ENCODE measurements at places on chromosomes 5 and 9.
A peak's percentile ranks its signal among the peaks of the same experiment; 100 is the strongest.

GRCh38 chr5:141598391-141599345, 20.1 kb downstream of the DIAPH1 start:
- DNase-seq: no peak

- no peak for DNase-seq
Observed at GRCh38 chr5:44257653-44258365, 131.4 kb downstream of the FGF10 start.

DNA sequence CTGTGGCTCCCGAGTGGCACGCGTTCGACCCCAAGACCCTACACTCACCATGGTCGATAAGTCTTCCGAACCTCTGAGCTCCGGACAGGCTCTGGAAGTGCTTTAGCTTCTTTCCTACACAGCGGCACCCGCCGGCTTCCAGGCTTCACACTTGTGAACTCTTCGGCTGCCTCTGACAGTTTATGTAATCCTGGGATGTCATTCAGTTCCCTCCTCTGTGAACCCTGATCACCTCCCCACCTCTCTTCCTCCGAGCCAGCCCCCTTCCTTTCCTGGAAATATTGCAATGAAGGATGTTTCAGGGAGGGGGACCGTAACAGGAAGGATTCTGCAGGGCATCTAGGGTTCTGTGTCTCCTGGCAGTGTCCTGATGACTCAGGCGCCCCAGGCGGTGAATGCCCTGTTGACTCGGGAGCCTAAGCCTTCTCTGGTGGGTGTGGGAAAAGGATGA, at the start of gene CD14:
Gene CD14 (minus strand): TSS at position 155 of the 451 bp plus-strand sequence. CDS start 104 bp downstream, at position 51.
- no peak for DNase-seq

DNA sequence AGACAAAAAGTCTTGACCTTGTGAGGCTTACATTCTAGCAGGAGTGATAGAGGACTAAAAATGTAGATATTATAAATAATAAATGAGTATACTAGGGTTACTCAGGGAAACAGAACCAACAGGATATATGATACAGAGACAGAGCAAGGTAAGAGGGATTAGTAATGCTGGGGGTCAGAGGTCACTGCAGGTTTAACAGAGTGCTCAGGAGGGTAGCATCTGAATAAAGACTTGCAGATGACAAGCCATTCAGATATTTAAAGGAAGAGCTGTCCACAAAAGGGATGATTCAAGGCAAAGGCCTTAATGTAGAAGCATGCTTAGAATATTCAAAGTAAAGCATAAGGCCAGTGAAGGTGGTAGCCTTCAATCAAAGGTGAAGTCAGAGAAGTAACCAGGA, 65.6 kb upstream of the SEMA6A start:
- no peak for DNase-seq

- DNase-seq: peak; percentile 17
Observed at GRCh38 chr5:57298985-57299491, 125.2 kb downstream of the GPBP1 start.

- no peak for DNase-seq
Observed at GRCh38 chr5:64788156-64788555, 19.4 kb downstream of the CWC27 start.

DNA sequence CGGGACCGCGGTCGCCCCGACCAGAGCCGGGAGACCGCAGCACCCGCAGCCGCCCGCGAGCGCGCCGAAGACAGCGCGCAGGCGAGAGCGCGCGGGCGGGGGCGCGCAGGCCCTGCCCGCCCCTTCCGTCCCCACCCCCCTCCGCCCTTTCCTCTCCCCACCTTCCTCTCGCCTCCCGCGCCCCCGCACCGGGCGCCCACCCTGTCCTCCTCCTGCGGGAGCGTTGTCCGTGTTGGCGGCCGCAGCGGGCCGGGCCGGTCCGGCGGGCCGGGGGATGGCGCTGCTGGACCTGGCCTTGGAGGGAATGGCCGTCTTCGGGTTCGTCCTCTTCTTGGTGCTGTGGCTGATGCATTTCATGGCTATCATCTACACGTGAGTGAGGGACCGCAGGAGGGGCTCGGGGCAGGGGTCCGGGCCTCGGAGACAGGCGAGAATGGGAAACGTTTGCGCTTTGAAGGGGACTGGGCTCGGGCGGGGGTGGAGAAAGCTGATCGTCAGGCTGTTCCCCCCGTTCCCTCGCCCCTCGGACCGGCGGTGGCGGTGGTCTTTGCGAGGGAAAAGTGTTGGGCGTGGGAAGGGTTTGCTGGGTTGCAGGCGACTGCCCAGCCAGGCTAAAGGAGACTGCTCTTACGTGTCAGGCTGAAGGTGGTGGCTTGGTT, 457 bp downstream of the UGCG start:
- DNase-seq: no peak

DNA sequence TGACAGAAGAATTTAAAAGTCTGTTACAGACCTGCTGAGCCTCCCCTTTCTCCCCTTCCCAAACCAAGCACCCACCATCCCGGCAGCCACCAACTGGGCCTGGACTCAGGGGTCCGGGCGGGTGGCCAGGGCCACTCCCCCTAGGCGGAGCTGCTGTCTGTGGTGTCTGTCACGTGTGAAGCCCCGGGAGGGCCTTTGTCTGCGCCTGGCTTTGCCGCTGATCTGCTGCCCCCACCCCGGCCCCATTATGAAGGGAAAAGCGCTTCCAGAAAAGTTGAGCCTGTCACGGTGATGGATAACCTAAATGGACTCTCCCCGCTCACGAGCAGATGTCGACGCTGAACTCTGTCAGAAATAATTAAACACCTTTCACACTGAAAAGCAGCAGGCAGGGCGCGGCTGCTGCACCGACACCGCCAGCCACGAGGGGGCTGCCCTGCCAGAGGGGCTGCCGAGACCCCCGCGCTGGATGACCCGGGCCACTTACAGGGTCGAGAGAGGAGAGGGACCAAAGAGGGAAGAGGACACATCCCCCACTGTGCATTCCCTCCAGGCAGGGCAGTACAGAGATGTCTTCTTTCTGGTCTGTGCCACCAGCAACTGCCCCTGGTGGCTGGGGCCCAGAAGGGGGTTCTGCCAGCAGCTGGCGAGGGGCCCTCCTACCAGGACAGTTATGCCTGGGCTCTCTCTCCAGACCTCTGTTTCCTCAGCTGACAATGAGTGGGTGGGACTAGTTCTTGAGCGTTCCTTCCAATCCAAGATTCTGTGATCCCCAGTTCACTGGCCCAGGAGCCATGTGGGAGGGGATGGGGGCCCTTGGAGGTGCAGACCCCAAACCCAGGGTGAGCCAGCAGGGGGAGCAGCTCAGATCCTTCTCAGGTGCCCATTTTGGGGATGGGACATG, 36.0 kb upstream of the BARHL1 start:
- peak; percentile 22 for DNase-seq

DNA sequence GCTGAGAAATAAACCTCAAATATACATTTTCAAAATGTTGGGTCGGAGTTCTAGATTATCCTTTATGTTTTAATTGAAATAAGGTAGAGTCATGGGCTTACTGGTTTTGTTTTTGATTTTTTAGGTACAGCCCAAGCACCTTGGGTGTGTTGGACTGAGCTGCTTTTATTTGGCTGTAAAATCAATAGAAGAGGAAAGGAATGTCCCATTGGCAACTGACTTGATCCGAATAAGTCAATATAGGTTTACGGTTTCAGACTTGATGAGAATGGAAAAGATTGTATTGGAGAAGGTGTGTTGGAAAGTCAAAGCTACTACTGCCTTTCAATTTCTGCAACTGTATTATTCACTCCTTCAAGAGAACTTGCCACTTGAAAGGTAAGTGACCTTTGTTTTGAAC, 3.6 kb downstream of the CCNG1 start:
- DNase-seq: no peak

- DNase-seq: no peak
Observed at GRCh38 chr5:126450346-126450745, 27.1 kb downstream of the GRAMD2B start.

- DNase-seq: no peak
Observed at GRCh38 chr5:168372356-168372946, 81.0 kb downstream of the WWC1 start.

GRCh38 chr9:136667940-136668760, 5.4 kb downstream of the EGFL7 start:
- no peak for DNase-seq

- DNase-seq: no peak
Observed at GRCh38 chr5:14445013-14445412, 136.6 kb upstream of the OTULINL start.

DNA sequence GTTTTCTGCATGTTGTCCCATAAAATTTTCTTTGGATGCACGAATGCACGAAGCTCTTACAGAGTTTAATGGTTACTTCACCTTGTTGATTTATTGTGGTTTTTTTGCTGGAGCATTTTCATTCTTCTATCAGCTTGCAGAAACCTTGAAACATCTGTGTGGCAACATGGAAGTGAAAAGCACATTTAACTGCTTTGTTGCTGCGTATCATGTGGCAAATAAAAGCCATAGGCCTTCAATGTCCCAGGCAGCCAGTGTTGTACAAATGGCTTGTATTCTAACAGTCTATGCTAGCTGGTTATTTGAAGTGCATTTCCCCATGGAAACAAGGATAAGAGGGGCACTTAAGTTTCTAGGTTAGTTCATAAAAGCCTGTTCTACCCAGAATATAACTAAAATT, 42.5 kb upstream of the RASGRF2 start:
- no peak for DNase-seq

DNA sequence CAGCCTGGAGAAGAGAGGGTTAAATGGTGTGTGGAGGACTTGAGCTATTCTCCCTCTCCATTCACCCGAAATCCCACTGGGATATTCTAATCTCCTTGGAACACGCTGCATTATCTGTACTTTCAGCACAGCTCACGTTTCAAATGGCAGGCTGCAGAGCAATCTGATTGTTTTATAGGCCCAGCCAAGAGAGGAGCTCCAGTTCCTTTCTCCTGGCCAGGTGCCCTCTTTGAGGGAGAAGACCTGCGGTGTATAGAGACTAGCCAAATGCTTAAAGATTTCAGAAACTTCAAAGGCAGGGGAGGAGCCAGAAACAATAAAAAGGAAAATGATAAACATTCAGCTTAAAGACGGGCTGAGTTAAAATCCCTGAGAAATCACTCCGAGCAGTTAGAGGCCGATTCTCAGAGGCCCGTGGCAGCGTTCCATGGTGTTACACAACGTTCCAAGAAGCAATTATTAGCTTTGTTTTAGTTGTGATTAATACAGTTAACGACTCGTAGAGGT, 564.0 kb upstream of the KLF4 start:
- DNase-seq: peak; percentile 1

- no peak for DNase-seq
Observed at GRCh38 chr5:179805070-179805528, 1.6 kb downstream of the MGAT4B start.

GRCh38 chr5:112257976-112258375, 161.1 kb downstream of the EPB41L4A start:
- DNase-seq: no peak

DNA sequence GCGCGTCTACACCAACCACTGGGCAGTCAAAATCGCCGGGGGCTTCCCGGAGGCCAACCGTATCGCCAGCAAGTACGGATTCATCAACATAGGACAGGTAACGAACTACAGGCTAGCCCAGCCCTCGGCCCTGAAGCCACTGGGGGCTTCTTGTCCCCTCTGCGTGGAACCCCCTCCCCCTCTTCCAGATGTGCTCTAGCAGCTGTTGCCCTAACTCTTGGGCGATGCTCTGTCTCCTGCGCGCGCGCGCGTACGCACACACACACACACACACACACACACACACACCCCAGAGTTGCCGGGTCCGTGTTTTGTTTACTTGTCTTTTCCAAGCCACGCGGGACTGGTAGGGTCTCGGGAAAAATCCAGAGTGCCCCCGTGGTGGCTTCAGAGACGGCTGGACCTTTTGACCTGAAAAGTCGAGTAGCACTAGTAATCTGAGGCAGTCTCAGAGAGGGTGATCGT, 836 bp downstream of the PCSK5 start:
- DNase-seq: no peak

- DNase-seq: no peak
Observed at GRCh38 chr5:128424646-128425045, 113.4 kb downstream of the FBN2 start.

- DNase-seq: no peak
Observed at GRCh38 chr5:149490599-149491485, 60.4 kb downstream of the CSNK1A1 start.

DNA sequence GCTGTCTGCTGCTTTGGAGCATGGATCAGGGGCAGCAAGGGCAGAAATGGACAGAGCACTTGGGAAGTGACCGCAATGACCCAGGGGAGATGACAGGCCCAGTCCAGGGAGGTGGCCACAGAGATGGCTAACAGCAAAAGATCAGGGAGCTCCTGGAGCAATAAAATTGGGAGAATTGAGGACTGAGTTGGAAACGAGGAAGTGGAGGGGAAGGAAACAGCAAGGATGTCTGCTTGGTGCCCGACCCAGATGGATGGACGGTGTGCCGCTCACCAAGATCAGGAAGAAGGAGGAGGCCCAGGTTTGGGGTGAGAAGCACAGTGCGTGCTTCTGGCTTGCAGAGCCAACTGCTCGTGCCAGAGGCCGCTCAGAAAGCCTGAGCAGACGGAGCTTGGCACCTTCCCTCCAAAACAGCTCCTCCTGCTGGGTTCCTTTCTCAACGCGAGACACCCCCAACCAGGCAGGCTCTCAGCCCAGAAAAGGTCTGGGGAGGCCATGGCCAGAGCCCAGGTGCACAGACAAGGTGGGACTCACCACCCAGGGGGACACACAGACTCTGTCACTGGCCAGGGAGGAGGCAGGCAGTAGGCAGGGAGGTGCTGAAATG, 1.7 kb upstream of the SLC34A1 start:
- DNase-seq: no peak

- no peak for DNase-seq
Observed at GRCh38 chr5:37730896-37731455, 108.9 kb downstream of the GDNF start.

DNA sequence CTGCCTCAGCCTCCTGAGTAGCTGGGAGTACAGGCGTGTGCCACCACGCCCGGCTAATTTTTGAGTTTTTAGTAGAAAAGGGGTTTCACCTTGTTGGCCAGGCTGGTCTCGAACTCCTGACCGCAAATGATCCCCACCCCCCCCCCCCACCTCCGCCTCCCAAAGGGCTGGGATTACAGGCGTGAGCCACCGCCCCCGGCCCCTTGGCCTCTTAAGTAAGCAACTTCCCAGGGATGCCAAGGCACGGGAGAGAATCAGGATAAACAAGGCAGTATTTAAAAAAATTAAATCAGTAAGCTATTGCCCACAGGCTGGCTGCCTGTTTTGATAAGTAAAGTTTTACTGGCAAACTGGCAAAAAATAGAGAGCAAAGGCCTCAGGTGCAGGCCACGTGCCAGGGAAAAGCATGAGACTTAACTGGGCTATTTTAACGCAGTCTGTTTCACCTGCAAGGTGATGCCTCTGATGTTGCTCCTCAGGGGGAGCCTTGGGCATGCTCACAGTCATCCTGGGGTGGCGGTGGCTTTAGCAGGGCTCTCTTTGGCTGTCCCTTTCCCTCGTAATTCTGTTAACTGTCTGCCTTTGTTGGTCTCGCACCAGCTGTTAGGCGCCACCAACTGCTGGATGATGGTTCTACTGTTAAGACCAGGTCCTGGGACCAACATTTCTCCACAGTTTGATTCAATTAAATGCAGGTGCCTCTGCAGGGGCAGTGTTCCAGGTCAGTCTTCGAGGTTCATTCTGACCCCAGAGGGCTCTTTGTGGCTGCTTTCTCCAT, 19.4 kb upstream of the RNF130 start:
- DNase-seq: peak; percentile 5

GRCh38 chr5:101505891-101506570, 602.9 kb upstream of the ST8SIA4 start:
- no peak for DNase-seq
